Aortic smooth muscle cell (primary cell): ENCODE measurements at places on chromosomes 16 and 17. TPM values are rescaled to one million over a fixed set of nuclear protein-coding genes. Genes with fewer than 3 reads are reported as not detected.

CNTD1 gene
- total RNA-seq: 0.12 and 0.13 TPM in 2 replicates

TBC1D3C gene
- not detected in 2 replicates for total RNA-seq

KCNH4 gene
- total RNA-seq: not detected in 2 replicates

ZFP3 gene
- total RNA-seq: 1.3 and 1.7 TPM in 2 replicates

AIPL1 gene
- total RNA-seq: 0.06 and 0.13 TPM in 2 replicates

SOX15 gene
- total RNA-seq: 0.19 and 0.26 TPM in 2 replicates

CX3CL1 gene
- total RNA-seq: 7.5 and 7.7 TPM in 2 replicates

FADS6 gene
- not detected in 2 replicates for total RNA-seq

GUCY2D gene
- not detected in 2 replicates for total RNA-seq

TEX14 gene
- under 0.01 TPM in 2 replicates for total RNA-seq

PDE6G gene
- not detected in 2 replicates for total RNA-seq

KAT7 gene
- 38.3 and 44.0 TPM in 2 replicates for total RNA-seq

KRT39 gene
- total RNA-seq: not detected in 2 replicates

TNRC6C gene
- 8.3 and 10.1 TPM in 2 replicates for total RNA-seq

TP53TG3C gene
- not detected in 2 replicates for total RNA-seq

CDK3 gene
- 0.92 and 0.99 TPM in 2 replicates for total RNA-seq

DPEP3 gene
- not detected in 2 replicates for total RNA-seq

CCL5 gene
- total RNA-seq: 0.13 TPM in 1 of 2 replicates, not detected in the other

ASPHD1 gene
- total RNA-seq: 5.5 and 7.8 TPM in 2 replicates

NOL3 gene
- total RNA-seq: 23.9 and 25.2 TPM in 2 replicates

MYH13 gene
- total RNA-seq: not detected in 2 replicates

TMC5 gene
- 0.12 and 0.79 TPM in 2 replicates for total RNA-seq

CES5A gene
- not detected in 2 replicates for total RNA-seq

ZKSCAN2 gene
- 2.6 and 3.0 TPM in 2 replicates for total RNA-seq

ACSM5 gene
- 0.26 TPM in 1 of 2 replicates, not detected in the other for total RNA-seq

KCNG4 gene
- total RNA-seq: under 0.01 TPM in 1 of 2 replicates, not detected in the other

ZNF500 gene
- 4.9 TPM in 2 replicates for total RNA-seq

COG4 gene
- total RNA-seq: 84.4 and 86.8 TPM in 2 replicates

TTLL6 gene
- total RNA-seq: 0.06 TPM in 1 of 2 replicates, not detected in the other

MARCHF10 gene
- not detected in 2 replicates for total RNA-seq

CHD9NB gene
- total RNA-seq: 0.66 and 1.1 TPM in 2 replicates

TNFSF12 gene
- total RNA-seq: 9.2 and 21.8 TPM in 2 replicates

ZACN gene
- total RNA-seq: not detected in 2 replicates

TEKT3 gene
- 1.7 TPM in 1 of 2 replicates, not detected in the other for total RNA-seq

OR1F1 gene
- total RNA-seq: not detected in 2 replicates

HOXB1 gene
- not detected in 2 replicates for total RNA-seq

MYH11 gene
- 0.13 and 0.44 TPM in 2 replicates for total RNA-seq

CCL2 gene
- 41.4 and 103 TPM in 2 replicates for total RNA-seq

KRTAP2-1 gene
- not detected in 2 replicates for total RNA-seq

ABCA8 gene
- 106 and 202 TPM in 2 replicates for total RNA-seq

WFIKKN2 gene
- total RNA-seq: under 0.01 and 0.12 TPM in 2 replicates

GSDMA gene
- total RNA-seq: not detected in 2 replicates
